ENCODE measurements at places on chromosomes 2 and 18.

DNA sequence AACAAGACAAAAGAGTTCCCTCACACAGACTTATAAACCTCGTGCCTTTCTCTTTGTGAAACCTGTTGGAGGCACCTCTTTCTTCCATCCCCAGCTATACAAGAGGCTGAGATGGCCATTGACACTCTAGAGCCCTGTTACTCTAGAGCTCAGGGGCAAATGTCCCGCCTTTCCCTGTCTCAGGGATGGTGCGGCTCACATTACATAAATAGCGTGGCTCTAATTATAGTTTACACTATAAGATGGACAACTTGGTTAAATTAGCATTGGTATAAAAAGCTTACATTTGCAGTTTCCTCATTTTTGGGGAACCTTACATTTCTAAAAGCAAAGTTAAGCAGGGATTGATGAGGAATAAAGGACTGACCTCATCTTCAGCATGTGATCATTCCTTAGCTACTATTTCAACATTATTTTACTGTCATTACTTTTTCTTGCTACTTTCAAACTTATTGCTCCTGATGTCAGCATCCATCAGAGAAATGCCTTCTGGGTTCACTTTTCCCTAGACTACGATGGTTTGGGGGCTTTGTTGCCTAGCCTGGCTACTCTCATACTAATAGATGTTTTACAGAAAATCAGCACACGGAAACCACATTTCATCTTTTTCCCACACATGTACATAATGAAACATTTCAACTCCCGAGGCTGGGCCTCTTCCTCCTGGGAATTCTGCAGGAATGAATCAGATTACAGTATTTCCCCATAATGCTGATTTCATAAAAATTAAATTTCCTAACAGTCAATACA, 40.4 kb downstream of the FTCDNL1 start:
- no peak for DNase-seq

DNA sequence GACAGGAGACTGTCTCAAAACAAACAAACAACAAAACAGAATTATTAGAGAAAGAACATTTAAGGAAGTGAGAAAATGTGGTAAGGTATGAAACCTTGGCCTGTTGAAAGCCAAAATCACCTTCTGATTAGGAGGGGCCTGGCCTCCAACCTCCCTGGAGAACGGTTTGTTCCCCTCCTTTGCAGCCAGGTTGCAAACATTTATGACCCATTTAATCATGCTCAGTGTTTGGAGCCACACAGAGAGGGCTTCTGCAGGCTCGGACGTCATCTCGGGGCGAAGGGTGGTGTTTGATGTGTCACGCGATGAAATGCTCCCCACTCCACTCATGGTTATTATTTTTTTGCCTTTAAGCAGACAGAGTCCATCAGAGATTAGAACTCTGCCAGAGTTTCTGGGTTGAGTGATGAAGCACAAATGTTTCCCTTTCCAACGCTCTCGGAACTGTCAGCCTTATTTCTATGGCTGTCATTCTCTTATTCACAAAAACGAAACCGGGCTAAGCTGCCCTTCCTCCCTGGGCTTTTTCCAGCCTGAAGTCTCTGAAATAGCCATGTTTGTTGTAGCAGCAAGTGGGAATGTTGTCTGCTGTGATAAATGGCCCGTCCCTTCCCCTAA, 33.6 kb upstream of the ROCK2 start:
- DNase-seq = no peak

GRCh38 chr2:11932962-11933361, 186.5 kb downstream of the LPIN1 start:
- no peak for DNase-seq

GRCh38 chr2:49028101-49028500, 126.2 kb downstream of the FSHR start:
- DNase-seq = no peak

DNA sequence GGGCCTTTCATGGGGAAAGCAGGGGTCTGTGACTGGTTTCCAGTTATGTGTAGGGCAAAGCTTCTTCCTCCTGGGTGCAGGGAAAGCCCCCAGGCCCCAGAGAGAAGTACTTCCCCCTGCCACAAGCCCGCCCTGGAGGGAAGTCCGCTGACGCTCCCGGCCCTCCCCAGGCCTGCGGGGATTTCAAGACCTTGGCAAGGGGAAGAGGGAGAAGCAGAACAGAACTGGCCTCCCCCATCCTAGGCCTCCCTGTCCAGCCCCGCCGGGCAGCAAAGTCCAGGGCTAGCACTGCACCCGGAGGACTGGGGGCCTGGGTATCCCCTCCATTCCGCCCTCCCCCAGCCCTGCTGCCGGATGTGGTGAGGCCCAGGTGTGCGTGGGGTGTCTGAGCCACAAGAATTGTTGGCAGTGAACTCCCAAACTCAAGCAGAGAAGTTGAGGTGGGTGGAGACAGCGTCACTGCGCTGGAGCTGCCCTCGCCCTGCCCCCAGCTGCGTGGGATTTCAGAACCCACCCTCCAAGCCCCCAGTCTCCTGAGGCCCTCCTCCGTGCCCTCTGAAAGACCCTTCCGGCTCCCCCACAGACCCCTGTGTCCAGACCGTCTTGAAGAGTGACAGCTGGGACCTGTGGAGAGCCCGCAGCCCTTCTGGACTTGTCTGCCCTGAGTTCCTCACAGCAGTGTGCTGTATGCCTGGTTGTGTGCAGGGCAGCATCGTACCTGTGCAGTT, 1.1 kb upstream of the DUSP2 start:
- peak; percentile 81 for DNase-seq
